ENCODE measurements at places on chromosomes 4 and X.

DNA sequence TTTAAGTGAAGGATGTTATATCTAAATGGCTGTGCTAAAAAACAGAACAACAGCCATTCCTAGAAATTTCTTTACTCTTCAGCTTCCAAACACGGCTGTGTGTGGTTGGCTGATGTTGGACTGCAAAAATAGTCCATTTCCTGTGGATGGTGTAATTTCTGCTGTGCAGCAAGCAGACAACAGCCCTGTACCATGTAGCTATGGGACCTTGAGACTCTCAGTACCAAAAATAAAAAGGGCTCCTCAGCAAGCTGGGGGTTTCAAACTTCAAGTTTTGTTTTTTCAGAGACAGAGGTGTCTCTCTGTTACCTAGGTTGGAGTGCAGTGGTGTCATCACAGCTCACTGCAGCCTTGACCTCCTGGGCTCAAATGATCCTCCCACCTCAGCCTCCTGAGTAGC lies 18.1 kb downstream of the CD40LG start:
- no peak for DNase-seq

GRCh38 chrX:67673741-67674274 lies 130.0 kb downstream of the AR start:
- DNase-seq, result no peak

DNA sequence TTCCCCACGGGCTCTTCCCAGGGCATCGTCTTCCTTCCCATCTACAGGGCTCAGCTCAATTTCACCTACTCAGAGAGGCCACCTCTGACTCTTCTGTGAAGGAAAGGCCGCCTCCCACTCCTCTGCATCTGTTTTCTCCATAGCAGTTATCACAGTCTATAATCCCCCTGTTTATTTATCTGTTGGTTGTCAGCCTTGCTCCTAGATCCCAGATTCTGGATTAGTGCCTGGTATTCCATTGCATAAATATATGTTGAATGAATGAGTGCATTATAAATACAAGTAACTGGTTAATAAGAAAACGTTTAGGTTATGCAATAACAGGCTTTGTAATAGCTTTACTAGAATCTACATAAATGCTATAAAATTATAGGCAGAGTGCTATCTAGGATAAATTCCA lies 52.9 kb downstream of the NSG1 start:
- DNase-seq, result no peak

DNA sequence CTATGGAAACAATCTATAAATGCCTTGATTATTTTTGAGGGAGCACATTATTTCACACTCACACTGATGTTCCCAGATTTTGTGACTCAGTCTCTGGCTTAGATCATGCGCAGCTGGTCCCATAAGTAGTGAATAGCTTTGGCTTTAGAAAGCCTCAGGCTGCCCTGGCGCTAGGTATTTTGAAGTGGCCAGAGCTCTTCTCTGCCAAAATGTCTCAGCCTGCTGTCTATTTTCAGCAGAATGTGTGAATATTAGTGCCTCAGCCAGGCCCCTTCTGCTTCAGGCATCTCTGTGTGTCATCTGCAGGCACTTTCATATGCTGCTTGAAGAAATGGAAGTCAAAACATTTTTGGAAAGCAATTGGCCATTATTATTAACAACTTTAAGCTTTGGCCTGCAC lies 931.0 kb upstream of the INTU start:
- no peak for DNase-seq

DNA sequence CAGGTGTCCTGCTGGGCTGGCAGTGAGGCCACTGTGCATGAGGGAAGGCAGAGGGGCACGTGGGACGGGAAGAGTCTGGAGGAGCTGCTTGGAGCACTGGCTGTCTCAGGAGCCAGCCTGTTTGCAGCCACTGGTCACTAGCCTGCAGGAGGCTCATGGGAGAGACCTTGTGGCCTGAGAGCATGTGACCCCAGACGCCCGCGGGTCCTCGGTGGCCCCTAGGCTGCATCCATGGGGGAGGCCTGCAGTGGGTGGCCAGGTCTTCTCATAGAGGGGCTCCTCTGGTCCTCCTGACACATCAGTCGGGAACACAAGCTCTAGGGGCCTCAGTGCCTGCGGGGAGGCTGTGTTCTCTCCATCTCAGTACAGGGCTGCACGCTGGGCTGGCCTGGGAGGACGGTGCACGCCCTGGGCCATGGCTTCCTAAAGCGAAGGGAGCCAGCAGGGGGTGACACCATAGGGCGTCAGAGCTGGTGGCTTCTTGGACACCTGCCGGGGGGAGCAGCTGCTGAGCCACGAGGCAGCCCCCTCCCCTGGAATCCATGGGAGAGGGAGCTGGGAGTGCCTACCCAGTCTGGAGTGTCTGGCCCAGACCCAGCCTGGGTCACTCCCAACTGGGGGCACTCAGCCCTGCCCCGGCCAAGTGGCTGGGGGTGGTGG lies 12.3 kb downstream of the NAT8L start:
- no peak for DNase-seq

DNA sequence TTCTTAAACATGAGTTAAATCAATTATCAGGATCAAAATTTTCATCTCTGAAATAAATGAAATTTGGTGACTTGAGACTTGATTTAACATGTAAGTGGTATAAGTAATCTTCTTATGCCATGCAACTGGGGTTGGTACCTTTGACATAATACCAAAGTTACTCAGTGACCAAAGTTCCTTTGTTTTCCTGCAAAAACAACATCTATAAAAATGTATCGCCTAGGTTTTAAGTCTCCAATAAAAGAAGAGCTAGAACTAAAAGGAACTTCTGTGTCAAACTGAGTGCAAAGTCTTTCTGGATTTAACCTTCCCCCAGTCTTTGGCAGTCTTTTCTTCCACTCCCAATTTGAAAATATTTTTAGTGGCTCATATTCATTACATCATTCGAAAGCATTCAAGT lies 27.6 kb downstream of the NAF1 start:
- DNase-seq, result no peak

GRCh38 chr4:180950377-180950776 lies 1292.8 kb upstream of the TENM3 start:
- no peak for DNase-seq

- DNase-seq, result no peak
These were observed 30.9 kb downstream of the RASSF6 start for GRCh38 chr4:73589261-73589847.

- no peak for DNase-seq
These were observed 2197.7 kb downstream of the ARAP2 start for GRCh38 chr4:34046580-34046979.

- DNase-seq, result no peak
These were observed 34.2 kb downstream of the OCRL start for GRCh38 chrX:129574214-129574613.

DNA sequence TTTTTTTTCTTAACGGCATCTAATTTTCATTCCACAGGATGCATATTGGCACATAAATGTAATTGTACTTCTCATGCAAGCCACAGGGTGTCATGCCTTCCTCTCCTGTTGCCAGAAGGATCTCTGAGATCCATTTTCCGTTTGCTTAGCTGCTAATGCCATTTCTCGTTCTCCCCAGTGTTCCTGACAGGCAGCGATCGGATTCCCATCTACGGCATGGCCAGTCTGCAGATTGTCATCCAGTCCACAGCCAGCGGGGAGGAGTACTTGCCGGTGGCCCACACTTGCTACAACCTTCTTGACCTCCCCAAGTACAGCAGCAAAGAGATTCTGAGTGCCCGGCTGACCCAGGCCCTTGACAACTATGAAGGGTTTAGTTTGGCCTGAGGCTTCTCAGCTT lies 8.9 kb upstream of the NAP1L5 start:
- DNase-seq, result no peak

DNA sequence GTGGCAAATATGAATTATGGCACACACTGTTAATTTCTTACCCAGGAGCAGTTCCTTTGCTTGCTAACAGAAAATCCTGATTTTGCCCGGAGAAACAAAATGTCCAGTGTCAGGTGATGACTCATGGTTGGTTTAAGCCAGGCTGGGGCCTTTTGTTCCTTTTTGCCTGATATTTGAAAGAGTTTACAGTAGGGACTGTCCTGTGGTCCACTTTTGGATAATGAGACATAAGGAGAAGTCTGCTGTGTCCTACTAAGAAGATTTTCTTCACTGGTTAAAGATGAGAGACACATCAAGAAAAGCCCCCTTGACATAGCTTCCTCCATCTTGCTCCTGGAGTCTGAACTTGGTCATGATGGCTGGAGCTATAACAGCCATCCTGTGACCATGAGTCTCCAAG lies 12.1 kb upstream of the DRD5 start:
- no peak for DNase-seq
